CD4-positive, alpha-beta T cell treated with Interleukin-12 subunit alpha and Interleukin-12 subunit beta, for 1 hour (primary cell): ENCODE measurements at places on chromosomes 11 and 22.

DNA sequence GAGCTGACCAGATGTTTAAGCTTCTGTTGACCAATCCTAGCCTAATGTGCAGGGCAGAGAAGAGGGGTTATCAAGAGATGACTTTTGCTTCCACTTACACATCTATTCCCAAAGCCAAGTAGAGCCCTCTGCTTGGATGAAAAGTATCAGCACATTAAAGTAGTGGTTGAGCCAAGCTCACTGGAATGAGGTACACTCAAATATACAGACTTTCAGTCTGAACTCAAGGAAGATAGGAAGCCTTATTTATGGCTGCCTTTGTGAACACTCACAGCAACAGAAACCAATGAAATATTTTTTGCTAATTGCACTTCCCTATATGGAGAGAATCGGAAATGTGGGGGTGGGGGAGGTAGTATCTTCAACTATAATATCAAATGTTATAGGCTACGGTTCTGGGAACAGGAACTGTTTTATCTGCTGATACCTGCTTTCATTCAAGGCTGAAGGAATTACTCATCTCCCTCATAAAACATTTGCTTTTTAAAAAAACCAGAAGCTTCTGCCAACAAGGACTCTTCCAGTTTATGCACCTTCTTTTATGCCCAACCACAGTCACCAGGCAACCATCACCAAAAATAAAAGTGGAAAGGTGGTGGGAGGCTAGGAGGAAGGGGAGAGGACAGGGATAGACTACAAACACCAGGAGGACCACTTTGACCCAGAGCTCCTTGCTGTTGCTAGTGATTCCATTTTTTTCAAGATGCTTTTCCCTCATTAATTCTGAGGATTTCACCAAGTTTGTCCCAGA, 91.2 kb downstream of the CLPB start:
- no peak for DNase-seq

DNA sequence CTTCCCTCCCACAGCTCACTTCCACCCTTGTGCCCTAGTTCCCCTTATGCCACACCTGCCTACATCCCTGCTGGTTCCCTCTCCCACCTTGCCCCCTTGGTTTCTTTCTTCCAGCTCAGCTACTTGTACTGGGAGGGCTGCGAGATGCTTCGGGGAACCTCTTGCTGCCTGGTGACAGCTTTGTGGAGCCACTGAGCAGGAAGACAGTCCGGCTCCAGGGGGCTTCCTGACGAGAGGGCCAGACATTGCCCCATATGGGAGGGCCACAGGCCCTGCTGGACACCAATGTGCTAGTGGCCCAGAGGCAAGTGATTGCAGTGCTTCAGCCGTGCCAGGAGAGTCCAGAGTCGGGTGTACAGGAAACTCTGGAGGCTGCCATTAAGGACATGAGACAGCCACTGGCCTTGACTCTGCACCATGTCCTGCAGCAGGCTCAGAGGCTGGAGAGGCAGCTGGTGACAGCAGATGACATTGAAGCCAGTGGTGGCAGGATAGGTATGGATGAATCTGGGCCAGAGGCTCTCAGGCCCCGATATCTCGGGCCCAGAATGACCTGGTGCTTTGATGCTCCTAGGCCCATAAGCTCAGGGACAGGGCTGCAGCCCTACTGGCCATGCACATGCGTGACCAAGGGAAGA, 54.3 kb downstream of the BTG4 start:
- DNase-seq = no peak

- no peak for DNase-seq
Observed at GRCh38 chr11:130162733-130163132, 3.2 kb downstream of the ST14 start.

DNA sequence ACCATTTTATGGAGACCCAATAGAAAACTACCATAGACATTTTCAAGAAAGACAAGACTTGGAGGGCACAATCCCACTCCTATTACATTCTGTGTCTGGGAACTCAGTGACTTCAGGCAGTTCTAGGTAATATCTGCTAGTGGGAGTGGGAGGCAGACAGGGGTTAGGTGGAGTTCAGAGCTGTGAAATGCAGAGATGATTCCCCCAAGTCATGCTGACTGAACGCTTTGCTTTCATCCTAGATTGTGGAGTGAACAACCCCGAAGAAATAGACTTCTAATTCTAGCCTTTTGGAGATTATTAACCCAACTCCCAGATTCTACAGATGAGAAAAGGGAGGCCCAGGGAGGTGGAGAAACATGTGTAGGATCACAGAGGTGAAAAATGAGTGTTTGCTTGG, 437.8 kb upstream of the CADM1 start:
- no peak for DNase-seq

- DNase-seq = no peak
Observed at GRCh38 chr11:11074686-11075335, 217.0 kb upstream of the ZBED5 start.

- no peak for DNase-seq
Observed at GRCh38 chr11:90805172-90805571, 582.3 kb upstream of the CHORDC1 start.

- DNase-seq = no peak
Observed at GRCh38 chr11:67126986-67127385, 7.9 kb downstream of the KDM2A start.

- DNase-seq = no peak
Observed at GRCh38 chr11:11422411-11423128, 69.5 kb upstream of the CSNK2A3 start.

DNA sequence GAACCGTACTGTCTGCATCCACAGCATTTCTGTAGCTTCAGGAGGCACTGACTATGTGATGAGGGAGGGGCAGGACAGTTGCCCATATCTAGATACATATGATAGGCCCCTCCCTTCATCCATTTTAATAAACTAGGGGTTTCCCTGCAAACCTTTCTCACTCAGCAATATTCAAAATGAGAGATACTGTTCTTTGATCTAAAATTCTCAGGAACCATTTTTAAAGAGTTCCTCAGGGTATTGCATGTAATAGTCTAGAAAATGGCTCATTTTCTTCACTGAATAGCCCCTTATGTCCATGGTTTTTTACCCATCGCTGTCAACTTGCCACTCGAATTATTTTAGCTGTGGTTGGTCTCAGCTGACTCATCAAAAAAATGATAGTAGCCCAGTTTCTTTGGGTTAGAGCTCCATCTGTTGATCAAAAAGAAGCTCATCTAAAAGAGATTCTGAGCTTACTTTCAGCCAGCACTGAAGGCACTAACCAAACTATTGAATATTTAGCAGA, 37.0 kb upstream of the DNAJB7 start:
- peak; percentile 63 for DNase-seq

- no peak for DNase-seq
Observed at GRCh38 chr11:69003301-69003865, 9.7 kb downstream of the MRGPRF start.

- DNase-seq = no peak
Observed at GRCh38 chr11:39209981-39210380, 2249.5 kb downstream of the LRRC4C start.

GRCh38 chr11:74696939-74697675, 34.1 kb downstream of the CHRDL2 start:
- no peak for DNase-seq

GRCh38 chr11:76783294-76783895, at the start of gene TSKU:
Gene TSKU, plus strand, starts transcription at chr11:76783356. Its CDS starts 12,261 bp downstream, at chr11:76795617.
- no peak for DNase-seq

DNA sequence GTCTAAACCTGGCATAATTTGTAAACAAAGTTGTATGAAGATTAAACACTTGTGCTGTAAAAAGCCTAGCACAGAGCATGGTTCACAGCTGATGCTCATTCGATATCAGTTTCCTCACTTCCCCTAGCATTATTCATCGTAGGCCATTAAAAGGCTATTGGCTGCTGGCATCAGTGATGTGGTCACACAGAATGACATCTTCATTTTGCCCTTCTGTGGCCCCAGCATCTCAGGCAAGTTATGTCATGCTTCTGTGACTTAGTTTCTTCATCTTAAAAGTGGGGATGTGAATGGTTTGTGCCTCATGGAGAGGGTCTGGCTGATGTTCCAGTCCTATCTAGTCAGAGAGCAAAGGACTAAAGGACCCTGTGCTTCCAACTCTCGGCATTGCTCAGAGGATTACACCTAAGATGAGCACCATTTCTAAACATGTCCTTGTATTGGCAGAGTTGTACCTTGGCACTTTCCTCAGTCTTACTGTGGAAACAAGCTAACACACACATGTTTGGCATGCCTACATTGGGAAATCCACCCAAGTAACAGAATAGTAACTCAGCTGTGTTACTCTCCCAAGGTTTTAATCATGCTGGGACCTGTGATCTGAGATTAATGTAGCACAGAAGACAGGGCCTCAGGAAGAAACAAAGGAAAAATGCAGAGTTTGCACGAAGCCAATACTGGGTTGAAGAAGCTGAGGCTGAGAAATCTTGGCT, 83.5 kb upstream of the OR9Q1 start:
- DNase-seq = no peak

- DNase-seq = no peak
Observed at GRCh38 chr11:132632641-132633124, 899.6 kb downstream of the OPCML start.

DNA sequence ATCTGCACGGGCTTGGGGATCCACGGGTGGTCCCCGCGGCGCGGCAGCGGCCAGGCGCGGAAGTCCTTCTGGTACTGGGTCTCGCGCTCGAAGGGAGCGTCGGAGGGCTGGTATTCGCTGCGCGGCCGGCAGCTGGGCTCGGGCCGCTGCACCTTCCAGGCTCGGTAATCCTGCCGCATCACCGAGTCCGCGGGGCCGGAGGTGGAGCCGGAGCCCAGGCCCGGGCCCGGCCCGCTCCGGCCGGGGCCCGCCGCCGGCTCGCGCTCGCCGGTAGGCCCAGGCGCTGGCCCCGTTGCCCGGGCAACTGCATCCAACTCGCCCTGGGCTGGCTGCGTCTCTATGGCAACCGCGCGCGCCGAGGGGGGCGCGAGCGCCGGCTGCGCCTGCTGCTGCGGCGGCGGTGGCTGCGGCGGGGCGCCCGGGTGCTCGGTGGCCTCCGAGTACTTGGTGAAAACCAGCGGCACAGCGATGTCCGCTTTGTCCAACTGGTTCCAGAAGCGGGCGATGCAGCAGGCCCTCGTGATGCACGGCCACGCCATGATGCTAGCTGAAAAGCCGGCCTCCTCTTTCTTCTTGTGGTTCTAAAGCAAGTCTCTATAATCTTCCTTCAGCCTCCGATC, 897 bp downstream of the MAP6 start:
- no peak for DNase-seq

DNA sequence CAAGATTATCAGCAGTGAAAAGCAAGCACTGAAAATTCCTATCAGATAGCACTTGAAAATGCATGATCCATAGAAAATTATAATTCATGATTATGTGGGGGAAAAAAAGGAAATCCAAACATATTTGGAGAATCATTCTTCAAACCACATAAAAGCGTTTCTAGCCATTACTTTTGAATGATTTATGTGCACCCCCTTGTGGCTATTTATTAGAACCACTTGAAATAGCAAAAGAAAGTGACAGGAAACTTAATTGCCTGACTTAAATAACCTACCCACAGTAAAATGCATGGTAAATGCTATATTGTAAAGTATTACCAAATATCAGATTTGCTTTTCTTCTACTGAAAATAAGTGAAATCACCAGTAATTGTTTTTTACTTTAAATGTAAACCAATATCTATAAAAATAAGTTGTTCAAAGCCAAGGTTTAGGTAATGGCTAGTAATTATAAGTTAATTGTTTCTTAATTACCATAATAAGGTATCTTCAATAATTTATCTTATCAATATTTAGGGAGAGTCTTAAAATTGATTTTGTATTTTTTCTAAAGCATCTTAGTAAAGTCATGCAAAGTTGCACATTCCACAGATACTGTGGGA, 168.5 kb downstream of the ARHGAP42 start:
- no peak for DNase-seq

DNA sequence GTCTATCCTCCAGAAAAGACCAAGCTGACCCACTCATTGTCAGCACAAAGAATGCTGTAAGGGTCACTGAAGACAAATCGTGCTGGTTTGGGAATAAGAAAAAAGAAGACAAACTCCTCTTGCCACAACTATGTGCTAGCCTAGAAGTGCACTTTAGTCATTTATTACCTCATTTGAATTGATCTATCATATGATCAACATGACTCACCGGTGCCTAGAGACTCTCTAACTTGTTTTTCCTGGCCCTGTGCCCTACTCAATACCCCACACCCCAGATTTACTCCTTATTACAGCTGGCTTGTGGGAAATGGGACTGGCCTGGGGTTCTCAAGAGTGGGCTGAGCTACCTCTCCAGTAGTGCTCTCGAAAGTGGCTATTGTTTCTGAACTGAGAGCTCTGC, 35.9 kb upstream of the HORMAD2 start:
- DNase-seq = no peak

DNA sequence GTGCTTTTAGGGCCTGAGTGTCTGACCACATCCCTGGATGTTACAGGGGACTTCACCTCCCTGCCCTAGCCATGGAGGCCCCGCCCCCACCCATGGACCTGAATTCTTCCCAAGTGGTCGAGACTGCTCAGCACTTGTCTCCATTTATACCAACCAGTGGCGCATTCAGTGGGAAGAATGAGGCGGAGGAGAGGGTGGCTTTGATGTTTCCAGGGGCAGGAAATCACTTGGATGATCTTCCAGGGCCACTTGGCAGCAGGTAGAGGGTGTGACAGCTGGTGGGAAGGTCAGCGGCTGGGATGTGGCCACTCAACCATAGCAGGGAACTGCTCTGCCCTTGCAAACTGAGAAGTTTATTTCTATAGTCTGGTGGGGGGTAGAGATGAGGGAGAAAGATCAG, 155.1 kb upstream of the BLID start:
- DNase-seq = no peak

GRCh38 chr11:2789331-2789730, 89.5 kb upstream of the KCNQ1OT1 start:
- DNase-seq = no peak

DNA sequence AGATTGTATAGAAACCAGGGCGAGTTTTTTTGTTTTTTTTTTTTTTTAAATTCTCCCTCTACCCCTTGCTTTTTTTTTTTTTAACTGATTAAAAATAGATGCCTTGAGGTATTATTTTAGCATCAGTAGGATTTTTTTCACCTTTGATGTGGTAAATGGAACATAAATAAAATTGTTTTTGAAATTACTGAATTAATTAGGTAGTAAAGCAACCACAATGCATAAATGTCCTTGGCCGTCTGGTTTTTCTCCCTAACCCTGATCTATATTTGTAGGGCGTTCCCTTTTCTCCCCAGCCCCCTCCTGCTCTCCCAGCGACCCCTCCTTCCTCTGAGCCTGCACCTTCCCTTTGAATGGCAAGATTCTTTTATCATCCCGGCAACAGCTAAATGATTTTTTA, 107.8 kb downstream of the ZBTB16 start:
- no peak for DNase-seq

DNA sequence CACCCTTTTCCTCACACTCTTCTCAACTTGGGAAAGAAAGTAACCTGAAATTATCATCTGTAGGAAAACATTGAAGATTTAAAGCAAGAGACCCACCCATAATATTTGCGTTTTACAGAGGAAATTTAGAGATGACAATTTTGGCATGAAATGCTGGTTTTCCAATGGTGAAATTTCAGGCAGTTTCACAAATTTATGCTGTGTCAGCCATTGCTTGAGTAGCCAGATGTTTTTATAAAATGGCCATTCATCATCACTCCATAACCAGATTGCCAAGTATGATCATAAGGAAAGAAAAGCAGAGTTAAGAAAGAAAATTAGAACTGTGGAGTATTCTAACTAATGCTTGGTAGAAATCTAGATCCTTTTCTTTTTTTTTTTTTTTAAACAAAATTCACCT, 732.9 kb downstream of the NELL1 start:
- no peak for DNase-seq
